Progenitor cell of endocrine pancreas (in vitro differentiated cells): ENCODE measurements at places on chromosomes 7 and 10.

DNA sequence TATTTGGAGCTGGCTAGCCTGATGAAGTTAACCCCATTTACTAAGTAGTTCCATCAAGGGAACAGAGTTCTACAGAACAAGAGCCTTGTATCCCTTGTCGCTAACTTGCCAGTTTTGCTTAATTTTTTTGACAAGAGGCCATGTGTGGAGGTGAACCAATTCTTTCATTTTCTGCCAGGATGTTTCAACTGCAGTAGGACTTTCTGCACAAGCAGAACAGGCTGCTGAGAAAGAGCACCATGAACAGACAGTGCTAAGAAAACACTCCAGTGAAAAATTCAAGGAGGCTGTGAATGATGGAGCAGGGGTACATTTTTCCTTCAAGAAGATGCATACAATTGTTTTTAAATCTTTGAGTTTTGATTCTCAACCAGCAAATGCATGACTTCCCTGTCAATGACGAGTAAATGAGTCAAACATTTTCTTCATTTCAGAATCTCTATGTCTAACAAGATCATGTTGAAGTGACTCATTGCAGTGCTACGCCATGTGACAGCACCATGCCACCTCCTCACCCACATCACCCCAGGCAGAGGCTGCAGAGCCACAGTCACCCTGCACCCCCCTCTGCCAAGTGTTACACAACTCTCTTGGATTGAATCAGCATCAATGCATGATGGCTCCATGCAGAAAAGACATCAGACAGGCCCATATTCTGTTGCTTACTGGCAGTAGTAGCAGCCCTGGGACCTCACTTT lies 193.1 kb downstream of the COBL start:
- DNase-seq, result no peak

- no peak for DNase-seq
Observed at GRCh38 chr7:36644625-36645422, 79.5 kb downstream of the AOAH start.

- no peak for DNase-seq
Observed at GRCh38 chr7:38448054-38448453, 174.6 kb upstream of the TARP start.

DNA sequence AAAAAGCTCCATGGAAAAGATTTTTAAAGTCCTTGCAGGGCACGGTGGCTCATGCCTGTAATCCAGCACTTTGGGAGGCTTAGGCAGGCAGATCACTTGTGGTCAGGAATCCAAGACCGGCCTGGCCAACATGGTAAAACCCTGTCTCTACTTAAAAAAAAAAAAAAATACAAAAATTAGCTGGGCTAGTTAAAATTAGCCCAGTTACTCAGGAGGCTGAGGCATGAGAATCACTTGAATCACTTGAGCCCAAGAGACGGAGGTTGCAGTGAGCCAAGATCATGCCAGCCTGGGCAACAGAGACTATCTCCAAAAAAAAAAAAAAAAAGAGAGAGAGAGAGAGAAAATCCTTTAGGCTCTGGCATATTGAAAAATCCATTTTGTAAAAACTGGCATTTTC lies 61.9 kb downstream of the CCDC6 start:
- DNase-seq, result no peak

- DNase-seq, result no peak
Observed at GRCh38 chr10:73812657-73813056, 1.3 kb upstream of the NDST2 start.
